ENCODE measurements at places on chromosomes 16 and 17. TPM values are rescaled to one million over a fixed set of nuclear protein-coding genes. Genes with fewer than 3 reads are reported as not detected.

NAA60 gene
- 13.7 TPM for total RNA-seq

CETP gene
- 41.9 TPM for total RNA-seq

SLC6A2 gene
- 0.11 TPM for total RNA-seq

CD79B gene
- total RNA-seq = 0.43 TPM

HIGD1B gene
- total RNA-seq = not detected

HBQ1 gene
- total RNA-seq = 0.17 TPM

ZNF207 gene
- total RNA-seq = 67.6 TPM

WNT9B gene
- total RNA-seq = not detected

CDH5 gene
- total RNA-seq = 335 TPM

RARA gene
- total RNA-seq = 8.8 TPM

IGF2BP1 gene
- 0.17 TPM for total RNA-seq

CA5A gene
- not detected for total RNA-seq

MT1M gene
- 0.54 TPM for total RNA-seq

NOS2 gene
- total RNA-seq = 0.11 TPM

SNX20 gene
- total RNA-seq = 0.11 TPM

Measured in dermis lymphatic vessel endothelial cell (primary cell).